Effector memory CD8-positive, alpha-beta T cell (primary cell): ENCODE measurements at places on chromosomes 2 and 18.

- H3K27ac ChIP-seq: no peak overlapping the region
- DNase-seq: no peak
- no peak overlapping the region for H3K4me3 ChIP-seq
Observed at GRCh38 chr2:178208336-178208735, 14.0 kb downstream of the OSBPL6 start.

DNA sequence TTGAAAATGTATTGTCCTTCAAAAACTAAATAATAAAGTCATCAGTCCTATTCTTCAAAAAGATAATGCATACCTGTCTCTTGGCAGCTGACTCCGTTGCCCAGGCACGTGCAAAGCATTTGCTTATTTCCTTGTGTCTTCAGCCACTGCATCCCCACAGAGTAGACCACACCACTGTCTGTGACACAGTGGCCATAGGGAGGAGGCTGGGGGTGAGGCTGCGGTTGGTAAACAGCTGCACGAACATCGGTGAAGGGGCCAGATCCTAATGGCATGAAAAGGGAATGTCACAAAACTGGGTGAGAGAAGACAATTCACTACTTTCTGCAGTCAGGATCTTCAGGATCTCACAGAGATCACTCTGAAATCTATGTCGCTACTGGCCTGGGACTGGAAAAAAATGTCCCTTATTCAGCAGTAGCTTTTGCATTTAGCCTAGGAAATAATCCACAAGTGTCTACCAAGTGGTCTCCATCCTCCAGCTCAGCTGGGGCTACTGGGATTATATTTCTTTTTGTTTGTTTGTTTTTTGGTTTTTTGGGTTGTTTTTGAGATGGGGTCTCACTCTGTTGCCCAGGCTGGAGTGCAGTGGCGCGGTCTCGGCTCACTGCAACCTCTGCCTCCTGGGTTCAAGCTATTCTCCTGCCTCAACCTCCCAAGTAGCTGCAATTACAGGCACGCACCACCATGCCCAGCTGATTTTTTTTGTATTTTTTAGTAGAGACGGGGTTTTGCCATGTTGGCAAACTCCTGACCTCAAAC, 10.7 kb downstream of the FN1 start:
- no peak overlapping the region for H3K4me3 ChIP-seq
- DNase-seq: no peak
- H3K4me1 ChIP-seq: no peaks in the 10 kb centered on the region
- peaks cover 45% of the 10 kb centered on the region for H3K27me3 ChIP-seq
- no peak overlapping the region for H3K27ac ChIP-seq

DNA sequence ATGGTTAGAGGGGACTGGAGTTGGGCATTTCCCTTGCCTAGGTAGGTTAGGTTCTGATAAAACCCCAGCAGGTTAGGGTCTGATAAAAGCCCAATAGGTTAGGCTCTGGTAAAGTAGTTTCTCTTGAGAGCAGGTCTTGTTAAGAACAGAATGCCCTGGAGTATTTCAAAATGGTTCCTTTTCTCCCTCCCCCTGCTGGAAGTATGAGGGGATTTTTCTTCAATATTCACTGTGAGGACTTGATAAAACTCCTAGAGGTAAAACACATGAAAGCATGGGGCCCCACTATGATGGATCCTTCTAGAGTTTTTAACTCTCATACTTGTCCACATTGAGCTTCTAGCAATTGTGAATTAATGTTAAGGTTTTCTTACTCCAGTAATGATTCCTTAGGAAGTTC, 27.6 kb downstream of the ANKAR start:
- H3K4me3 ChIP-seq: no peak overlapping the region
- no peaks in the 10 kb centered on the region for H3K27me3 ChIP-seq
- no peak for DNase-seq
- H3K27ac ChIP-seq: no peak overlapping the region
- H3K36me3 ChIP-seq: peaks cover under 1% of the 10 kb centered on the region
- peaks cover 1% of the 10 kb centered on the region for H3K4me1 ChIP-seq

DNA sequence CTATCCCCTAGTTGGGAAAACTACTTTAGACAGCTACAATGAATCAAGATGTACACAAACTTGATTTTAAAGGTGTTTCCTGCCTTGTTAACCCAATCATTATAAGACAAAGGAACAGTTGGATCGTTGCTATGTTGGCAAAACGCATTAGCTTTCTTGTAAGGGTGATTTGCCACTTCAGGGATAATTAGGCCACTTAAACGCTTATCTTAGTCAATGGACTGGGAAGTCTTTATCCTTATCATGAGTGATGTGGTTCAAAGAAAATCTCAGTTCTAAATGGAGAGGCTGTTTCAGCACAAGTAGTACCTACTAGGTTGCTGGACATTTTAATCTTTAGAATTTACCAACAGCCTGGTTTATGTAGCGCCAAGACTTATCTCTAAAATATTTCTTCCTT, 406.1 kb upstream of the MEX3C start:
- DNase-seq: no peak
- peaks cover 6% of the 10 kb centered on the region for H3K27me3 ChIP-seq
- no peak overlapping the region for H3K4me3 ChIP-seq
- no peaks in the 10 kb centered on the region for H3K4me1 ChIP-seq
- no peaks in the 10 kb centered on the region for H3K36me3 ChIP-seq
- no peak overlapping the region for H3K27ac ChIP-seq

- no peaks in the 10 kb centered on the region for H3K27me3 ChIP-seq
- no peak for DNase-seq
- no peak overlapping the region for H3K4me3 ChIP-seq
- H3K4me1 ChIP-seq: peaks cover 3% of the 10 kb centered on the region
- no peaks in the 10 kb centered on the region for H3K36me3 ChIP-seq
Observed at GRCh38 chr2:229996320-229996719, 72.4 kb downstream of the SLC16A14 start.

DNA sequence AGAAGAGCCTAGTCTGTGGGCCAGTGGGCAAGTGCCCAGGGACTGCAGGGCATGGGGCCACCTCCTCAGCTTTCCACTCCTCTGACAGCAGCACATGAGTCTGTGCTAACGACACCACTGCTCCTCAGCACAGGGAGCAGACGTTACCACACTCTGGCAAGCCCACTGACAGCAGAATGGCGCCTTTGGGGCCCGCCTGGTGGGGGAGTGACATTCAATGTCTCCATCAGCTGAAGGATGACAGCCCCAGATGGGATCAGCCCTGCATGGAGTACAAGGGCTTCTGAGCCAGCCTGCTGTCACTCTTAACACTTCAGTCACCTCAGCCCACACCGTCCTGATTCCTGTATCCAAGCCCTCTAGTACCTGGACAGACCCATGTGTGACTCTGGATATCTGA, 149.4 kb upstream of the SMAD2 start:
- H3K36me3 ChIP-seq: no peaks in the 10 kb centered on the region
- DNase-seq: no peak
- no peak overlapping the region for H3K4me3 ChIP-seq
- peaks cover 2% of the 10 kb centered on the region for H3K4me1 ChIP-seq
- peaks cover 11% of the 10 kb centered on the region for H3K27me3 ChIP-seq

- no peaks in the 10 kb centered on the region for H3K27me3 ChIP-seq
- no peak overlapping the region for H3K4me3 ChIP-seq
- no peaks in the 10 kb centered on the region for H3K4me1 ChIP-seq
- no peaks in the 10 kb centered on the region for H3K36me3 ChIP-seq
- DNase-seq: no peak
Observed at GRCh38 chr2:182890305-182890704, 23.9 kb upstream of the FRZB start.

DNA sequence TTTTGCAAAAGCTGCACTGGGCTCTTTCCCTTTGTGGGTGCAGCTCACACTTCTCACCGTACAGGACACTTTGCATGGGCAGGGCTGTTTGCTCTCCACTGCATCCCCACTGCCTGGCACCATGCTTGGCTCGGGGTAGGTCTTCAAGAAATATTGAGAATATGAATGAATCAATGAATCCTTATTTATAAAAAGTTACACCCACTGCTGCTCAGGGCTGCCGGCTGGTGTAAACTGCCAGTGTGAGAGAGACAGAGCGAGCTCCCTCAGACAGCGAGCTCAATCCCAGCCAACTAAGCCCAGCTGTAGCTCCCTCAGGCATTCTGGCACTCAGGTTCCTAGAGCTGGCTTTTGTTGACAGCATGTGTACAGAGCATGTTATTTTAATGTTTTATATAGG, 3.4 kb downstream of the TMEM185B start:
- peaks cover 14% of the 10 kb centered on the region for H3K36me3 ChIP-seq
- H3K4me3 ChIP-seq: no peak overlapping the region
- DNase-seq: no peak
- peaks cover 39% of the 10 kb centered on the region for H3K4me1 ChIP-seq

- no peaks in the 10 kb centered on the region for H3K36me3 ChIP-seq
- no peak for DNase-seq
- no peaks in the 10 kb centered on the region for H3K4me1 ChIP-seq
- no peak overlapping the region for H3K4me3 ChIP-seq
- no peak overlapping the region for H3K27ac ChIP-seq
- H3K27me3 ChIP-seq: peaks cover 18% of the 10 kb centered on the region
Observed at GRCh38 chr2:147869934-147870333, 25.1 kb downstream of the ACVR2A start.

GRCh38 chr2:26782876-26783704, 2.8 kb upstream of the CENPA start:
- no peaks in the 10 kb centered on the region for H3K27me3 ChIP-seq
- no peak for DNase-seq
- no peak overlapping the region for H3K4me3 ChIP-seq
- H3K4me1 ChIP-seq: peaks cover 11% of the 10 kb centered on the region

GRCh38 chr2:100980046-100980445, 22.0 kb upstream of the RPL31 start:
- peaks cover 3% of the 10 kb centered on the region for H3K4me1 ChIP-seq
- peaks cover 39% of the 10 kb centered on the region for H3K27me3 ChIP-seq
- no peaks in the 10 kb centered on the region for H3K36me3 ChIP-seq
- no peak overlapping the region for H3K27ac ChIP-seq
- no peak overlapping the region for H3K4me3 ChIP-seq

DNA sequence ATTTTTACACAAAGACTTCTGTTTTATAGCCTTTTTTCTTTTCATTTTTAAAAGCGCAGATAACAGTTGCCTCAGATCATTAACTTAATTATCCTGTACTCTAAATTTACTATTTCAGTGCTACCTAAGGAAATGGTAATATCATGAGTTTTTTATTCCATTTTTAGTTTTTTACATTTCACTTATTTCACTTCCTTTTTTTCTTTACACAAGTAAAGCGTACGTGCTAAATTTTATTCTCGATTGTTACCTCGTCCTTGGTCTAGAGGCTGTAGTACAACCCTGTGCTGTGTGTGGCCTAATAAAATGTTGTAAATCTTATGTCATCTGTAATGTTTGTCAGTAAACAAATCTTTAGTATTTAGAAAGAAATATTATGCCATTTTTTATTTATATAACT, 49.2 kb downstream of the CRIM1 start:
- H3K4me3 ChIP-seq: no peak overlapping the region
- H3K36me3 ChIP-seq: no peaks in the 10 kb centered on the region
- H3K4me1 ChIP-seq: no peaks in the 10 kb centered on the region
- no peak for DNase-seq
- H3K27ac ChIP-seq: no peak overlapping the region

GRCh38 chr2:188459061-188459460, 167.4 kb downstream of the GULP1 start:
- H3K27me3 ChIP-seq: no peaks in the 10 kb centered on the region
- no peak overlapping the region for H3K4me3 ChIP-seq
- H3K27ac ChIP-seq: no peak overlapping the region
- no peaks in the 10 kb centered on the region for H3K36me3 ChIP-seq

DNA sequence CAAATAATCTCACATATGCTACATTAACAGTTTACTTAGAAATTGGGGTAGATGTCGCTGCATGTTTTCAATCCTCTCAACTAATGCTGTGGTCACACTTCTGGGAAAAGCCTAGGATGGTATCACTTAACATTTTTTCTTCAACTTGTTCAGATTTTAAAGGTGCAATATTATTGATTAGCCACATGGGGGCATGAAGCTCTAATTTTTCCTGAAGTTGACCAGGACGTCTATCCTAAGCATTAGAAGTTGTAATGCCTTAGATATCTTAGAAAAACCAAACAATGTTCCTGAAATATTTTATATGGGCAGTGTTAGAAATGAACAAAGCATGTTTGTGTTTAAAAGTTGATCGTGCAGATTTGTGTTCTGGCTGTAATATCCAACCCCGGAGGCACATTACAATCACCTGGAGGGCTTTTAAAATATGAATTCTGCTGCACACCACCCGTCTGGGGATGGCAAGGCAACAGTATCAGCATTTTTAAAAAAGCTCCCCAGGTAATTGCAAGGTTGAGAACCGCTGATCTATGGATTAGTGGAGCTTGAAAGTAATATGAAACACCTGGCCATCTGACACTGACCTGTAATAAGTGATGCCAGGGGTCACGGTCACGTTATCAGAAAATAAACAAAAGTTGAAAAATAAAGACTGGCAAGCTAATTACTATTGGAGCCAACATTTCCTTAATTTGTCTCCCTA, 100.5 kb upstream of the LMAN1 start:
- no peak for DNase-seq
- H3K4me1 ChIP-seq: no peaks in the 10 kb centered on the region
- peaks cover 15% of the 10 kb centered on the region for H3K27me3 ChIP-seq
- H3K36me3 ChIP-seq: no peaks in the 10 kb centered on the region
- no peak overlapping the region for H3K27ac ChIP-seq
- no peak overlapping the region for H3K4me3 ChIP-seq

- H3K27ac ChIP-seq: no peak overlapping the region
- no peak for DNase-seq
- no peaks in the 10 kb centered on the region for H3K4me1 ChIP-seq
- no peak overlapping the region for H3K4me3 ChIP-seq
Observed at GRCh38 chr2:185201063-185201462, 537.5 kb upstream of the FSIP2 start.

DNA sequence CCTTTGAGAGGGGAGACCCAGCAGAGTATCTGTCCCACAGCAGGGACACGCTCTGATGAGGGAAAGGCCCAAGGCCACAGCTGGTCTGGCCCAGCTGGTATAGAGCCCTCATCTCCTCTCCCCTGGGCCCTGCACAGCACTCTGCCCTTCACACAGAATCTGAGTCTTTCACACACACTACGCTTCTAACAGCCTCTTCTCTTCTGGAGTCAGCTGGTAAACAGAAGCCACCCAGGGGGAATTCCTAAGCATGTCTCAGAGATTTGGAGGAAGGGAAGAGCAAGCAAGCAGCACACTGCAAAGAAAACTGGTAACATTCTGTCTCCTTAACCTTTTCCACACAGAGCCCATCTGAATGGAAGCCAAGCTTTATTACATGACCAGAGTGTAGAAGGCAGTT, 121.1 kb upstream of the ACAA2 start:
- H3K27ac ChIP-seq: no peak overlapping the region
- H3K27me3 ChIP-seq: peaks cover 55% of the 10 kb centered on the region
- H3K36me3 ChIP-seq: peaks cover 5% of the 10 kb centered on the region
- no peak overlapping the region for H3K4me3 ChIP-seq
- H3K4me1 ChIP-seq: no peaks in the 10 kb centered on the region

- H3K4me3 ChIP-seq: no peak overlapping the region
- no peak for DNase-seq
- H3K27me3 ChIP-seq: peaks cover 20% of the 10 kb centered on the region
- H3K4me1 ChIP-seq: no peaks in the 10 kb centered on the region
Observed at GRCh38 chr2:99624677-99625076, 134.9 kb upstream of the REV1 start.

DNA sequence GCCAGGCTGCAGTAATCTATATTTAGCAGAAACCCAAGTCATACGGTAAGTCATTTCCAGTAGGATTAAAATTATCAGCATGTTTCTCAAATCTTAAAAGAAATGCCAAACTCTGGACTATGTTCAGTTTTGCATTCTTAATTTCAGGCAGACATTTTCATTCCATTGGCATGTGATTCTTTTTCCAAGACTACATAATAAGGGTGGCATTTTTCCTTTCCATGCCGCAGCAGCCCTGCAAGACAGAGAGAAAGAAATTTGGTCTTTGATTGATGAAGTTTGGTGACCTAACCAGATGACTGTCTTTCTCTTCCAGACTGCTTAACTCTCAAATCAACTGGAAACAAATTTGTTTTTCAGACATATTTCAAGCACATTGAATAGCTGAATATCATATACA, 118.1 kb downstream of the FHOD3 start:
- no peaks in the 10 kb centered on the region for H3K36me3 ChIP-seq
- no peak overlapping the region for H3K4me3 ChIP-seq
- H3K27ac ChIP-seq: no peak overlapping the region
